ENCODE measurements at places on chromosomes 6 and 20. TPM values are rescaled to one million over a fixed set of nuclear protein-coding genes. Genes with fewer than 3 reads are reported as not detected.

GRCh38 chr20:54494303-54495006 is 19.1 kb downstream of the DOK5 start:
- no peak for DNase-seq

CCM2L gene
- 1.4 TPM for total RNA-seq

DNA sequence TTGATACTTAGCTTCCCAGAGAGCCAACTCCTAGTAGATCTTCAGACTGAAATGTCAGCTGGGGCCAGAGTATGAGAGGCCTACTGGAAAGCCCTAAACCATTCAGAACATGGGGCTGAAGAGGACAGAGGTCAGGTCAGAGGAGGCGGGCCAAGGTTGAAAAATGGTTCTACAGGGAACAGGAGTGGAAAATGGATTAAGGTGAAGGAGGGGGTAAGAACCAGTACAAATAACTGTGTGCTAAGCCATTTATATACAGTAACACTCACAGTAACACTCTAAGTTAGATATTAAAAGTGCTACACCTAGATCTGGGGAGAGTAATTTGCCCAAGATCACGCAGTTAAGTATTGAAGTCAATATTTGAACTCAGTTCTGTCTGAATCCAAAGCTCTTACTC is 313.2 kb upstream of the MAP3K7 start:
- DNase-seq: no peak

GRCh38 chr20:39751557-39752137 is 789.5 kb downstream of the DHX35 start:
- no peak for DNase-seq

DNA sequence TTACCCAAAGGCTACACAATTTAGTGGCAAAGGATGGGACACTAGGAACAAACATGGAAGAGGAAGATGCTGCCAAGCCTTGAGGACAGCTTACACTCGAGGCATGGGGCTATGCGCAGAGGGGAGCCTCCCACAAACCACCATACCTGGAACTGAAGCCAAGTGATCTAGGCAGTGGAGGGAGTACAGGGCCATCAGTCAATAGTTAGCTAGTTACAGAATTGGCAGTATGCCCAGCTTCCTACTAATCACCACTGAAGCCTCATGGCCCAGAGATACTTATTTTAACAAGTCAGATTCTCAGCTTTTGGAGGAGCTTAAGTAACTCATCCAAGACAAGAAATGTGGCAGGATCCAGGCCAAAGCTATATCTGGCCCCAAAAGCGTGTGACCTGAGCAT is 226.6 kb upstream of the MOCS1 start:
- DNase-seq: no peak

CCN2 gene
- 3.1 TPM for total RNA-seq
